Tongue (tissue), 3 donors: ENCODE measurements at places on chromosomes 3 and 15.
A peak's percentile ranks its signal among the peaks of the same experiment; 100 is the strongest.

DNA sequence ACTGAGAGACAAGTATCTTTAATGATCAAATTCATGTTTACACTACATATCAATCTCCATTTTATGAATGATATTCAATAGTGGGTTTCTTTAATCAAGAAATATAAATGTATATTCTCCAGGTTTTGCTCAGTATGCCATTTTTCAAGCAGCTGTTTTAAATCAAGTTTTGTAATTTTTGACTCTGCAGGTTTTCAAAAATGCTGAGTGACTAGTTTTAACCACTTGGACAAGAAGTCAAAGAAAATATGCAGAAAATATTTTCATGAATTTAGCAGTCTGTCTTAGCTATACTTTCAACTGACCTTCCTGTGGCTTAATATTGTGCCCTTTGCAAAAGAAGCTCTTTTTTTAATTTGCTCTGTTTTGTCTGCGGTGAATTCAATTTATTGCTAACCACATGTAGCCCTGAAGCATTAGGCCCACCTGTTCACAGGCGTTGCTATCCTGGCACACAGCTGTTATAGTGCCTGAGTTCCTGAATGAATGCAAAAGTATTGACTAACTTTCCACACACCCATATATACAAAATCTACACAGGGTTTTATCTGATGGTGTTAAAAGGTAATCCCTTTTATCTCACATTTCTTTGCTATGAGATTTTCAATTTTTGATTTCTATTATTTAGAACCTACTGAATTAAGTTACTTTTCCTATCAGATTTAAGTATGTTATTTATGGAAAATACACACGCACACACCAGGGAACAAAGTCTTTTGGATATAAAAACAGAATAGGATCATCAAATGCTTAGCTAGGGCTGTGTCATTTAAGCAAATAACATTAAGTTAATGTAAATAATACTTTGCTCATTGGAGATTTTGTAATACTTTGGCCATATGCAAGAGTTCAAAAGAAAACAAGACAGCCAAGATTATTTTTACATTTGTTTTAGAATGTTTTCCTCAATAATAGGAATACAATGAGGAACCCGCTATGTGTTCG is 1166.1 kb upstream of the GBE1 start:
- peak; percentile 37 for DNase-seq

DNA sequence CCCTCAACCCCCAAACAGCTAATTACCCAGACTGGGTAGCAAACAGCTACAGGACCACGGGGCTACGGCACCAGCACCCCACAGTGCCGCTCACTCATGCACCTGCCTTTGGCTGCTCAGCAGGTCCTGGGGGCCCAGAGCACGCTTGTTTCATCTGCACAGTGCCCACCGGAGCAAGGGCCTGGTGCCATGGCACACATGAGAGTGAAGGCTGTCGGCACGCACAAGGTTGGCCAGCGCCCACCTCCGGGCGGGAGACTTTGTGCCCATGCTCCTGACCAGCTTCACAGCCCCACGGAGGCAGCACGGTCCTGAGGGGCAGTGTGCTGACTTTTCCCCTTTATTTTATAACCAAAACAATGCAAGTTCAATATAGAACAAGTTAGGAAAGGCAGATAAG is 135.9 kb upstream of the NSMCE3 start:
- no peak for DNase-seq

- no peak for DNase-seq
These were observed 300.0 kb downstream of the PTPRG start for GRCh38 chr3:61861410-61861809.

DNA sequence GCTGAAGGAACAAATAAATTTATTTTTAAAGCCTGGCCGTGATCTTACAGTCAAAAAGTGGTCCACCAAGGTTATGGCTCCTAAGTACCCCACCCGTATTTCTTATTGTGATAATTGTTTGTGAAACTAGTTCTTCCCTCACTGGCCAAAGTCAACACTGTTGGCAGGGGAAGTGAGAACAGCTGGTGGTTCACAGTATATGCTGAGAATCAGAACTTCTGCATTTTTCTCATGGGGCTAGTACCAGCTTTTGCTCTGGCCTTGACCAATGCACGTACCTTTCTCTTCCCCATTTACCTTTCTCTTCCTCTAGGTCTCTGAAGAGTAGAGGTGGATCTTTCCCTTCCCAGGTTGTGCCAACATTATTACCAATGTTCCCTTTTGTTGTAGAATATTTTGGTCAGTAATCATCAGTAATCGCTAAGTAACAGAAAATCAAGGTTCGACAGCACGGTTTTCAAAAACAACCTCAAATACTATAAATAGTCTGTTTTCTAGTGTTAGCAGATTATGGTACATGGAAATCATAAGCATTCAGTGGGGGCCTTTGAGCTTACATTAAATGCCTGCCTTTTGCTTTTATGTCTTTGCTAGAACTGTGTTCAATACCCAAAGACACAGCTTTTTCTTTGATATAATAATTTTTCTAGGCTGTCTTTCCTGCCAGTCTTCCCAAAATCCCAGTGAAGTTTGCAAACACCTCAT is 268.0 kb downstream of the LPP start:
- no peak for DNase-seq

GRCh38 chr3:53711387-53711786 is 134.8 kb downstream of the CHDH start:
- DNase-seq: no peak

- DNase-seq: no peak
These were observed 227.5 kb upstream of the EPHA3 start for GRCh38 chr3:88879905-88880304.

- DNase-seq: no peak
These were observed 87.2 kb downstream of the SNRK start for GRCh38 chr3:43373560-43373928.

- DNase-seq: no peak
These were observed 28.0 kb downstream of the MB21D2 start for GRCh38 chr3:192889679-192890078.

DNA sequence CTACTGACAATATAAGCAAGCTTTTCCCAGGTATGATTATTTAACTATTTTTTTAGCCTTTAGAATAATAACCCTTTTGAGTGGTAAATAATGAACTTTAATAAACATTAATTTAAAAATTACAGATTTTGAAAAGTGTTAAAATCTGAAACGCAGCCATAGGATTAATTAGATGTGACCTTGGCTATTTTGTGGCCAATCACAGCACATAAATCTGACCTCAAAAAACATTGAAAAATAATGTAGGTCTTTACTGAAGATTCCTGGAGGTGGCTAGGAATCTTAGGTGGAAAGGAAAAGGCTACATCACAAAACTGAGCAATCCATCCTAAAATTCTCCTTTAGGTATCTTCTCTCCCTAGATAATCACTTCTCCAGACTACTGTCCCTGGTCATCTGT is 18.1 kb downstream of the SCG3 start:
- DNase-seq: no peak

DNA sequence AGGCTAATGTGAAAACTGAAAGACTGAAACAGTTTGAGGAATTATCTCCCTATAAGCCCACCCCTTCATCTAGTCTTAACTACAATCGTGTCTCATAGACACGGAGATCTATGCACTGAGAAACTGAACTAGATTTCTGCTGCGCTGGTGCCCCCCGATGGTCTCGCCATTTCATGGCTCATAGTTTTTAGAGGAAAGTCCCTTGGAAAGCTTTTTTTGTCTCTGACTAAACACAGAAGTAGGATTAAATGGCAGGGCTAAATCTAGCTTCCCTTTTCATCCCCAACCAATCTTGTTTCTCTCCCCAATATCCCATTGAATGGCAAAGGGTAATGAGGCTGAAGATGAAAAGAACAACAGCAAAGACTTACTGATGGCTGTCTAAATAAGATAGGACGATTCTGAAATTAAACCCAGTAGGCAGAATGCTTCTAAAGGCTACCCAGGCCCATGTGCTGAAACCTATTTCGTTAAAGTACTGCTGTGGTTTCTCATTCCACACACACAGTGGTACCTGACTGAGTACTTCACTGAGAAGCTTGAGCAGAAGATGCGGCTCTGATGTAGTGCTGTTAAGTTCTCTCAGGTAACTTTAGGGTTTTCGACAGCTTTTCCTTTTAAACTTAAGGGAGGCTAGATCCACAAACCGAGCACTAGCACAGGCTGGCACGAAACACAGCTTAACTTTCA is 142.7 kb downstream of the GADL1 start:
- DNase-seq: peak; percentile 73

GRCh38 chr15:28093752-28094535 is 5.2 kb downstream of the OCA2 start:
- peak; percentile 43 for DNase-seq

- peak; percentile 91 for DNase-seq
These were observed 108.5 kb upstream of the PFN2 start for GRCh38 chr3:150079029-150079739.
